ENCODE measurements at places on chromosomes 7 and 10.

GRCh38 chr7:132169730-132170129 lies 406.5 kb downstream of the PLXNA4 start:
- DNase-seq = no peak

- DNase-seq = peak; percentile 78
These were observed 17.6 kb upstream of the IMPDH1 start for GRCh38 chr7:128427289-128427891.

DNA sequence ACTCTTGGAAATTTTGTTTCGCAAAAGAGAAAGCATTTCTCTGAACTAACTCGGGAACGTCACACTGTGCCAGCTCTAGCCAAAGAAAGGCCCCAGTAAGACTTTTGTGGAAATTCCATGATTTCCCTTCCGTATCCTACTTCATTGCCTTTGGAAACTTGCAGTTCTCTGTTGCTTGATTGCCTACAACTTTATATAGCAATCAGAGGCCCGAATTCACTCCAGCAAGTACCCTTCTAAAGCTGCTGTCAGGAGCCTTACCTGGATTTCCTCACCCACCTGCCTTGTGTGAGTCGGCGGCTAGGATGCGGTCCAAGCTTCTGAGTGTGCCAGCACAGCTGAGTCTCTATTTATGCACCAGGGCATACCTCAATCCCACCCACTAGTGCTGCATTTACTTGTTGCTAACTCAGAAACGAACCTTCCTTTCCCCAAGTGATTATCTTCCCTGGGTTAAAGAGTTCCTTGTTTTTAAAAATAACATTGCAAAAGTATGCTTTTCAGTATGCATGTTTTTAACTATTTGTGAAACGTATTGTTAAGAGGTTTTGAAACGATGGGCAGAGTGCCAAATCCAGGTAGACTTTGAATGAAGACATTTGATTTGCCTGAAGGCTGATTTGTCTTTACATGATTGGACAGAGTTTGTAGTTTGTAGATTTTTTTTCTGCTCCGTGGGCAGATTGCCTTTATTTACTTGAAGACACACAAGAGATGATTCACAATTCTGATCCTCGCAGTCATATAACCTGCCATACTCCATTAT lies at the start of gene AGR2:
TSS of gene AGR2 (minus strand) at position 326 of the 766 bp plus-strand sequence. CDS start 3,203 bp downstream, outside the sequence.
- no peak for DNase-seq

DNA sequence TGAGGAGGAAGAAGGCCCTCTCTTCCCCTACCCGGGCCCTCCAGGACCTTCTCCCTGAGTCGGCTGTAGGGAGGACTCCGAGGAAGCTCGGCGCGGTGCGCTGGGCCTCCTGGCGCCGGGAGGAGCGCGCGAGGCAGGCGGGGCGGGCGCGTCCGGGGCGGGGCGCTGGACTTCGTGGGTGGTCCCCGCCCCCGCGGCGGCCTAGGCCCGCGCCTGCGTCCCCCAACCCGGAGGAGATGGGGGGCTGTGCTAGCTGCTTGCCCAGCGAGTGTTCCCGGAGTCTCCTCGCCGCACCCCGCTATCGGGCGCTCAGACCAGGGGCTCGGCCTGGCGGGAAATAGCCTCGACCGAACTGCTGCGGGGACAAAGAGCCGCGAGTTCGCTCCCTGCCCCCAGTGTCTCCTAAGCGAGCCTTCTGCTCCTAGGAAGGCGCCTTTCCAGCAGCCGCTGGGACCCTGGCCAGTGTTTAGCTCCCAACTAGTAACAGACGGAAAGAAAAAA lies 19.2 kb upstream of the SMO start:
- no peak for DNase-seq

GRCh38 chr10:8211631-8212030 lies 157.1 kb downstream of the GATA3 start:
- DNase-seq = no peak

GRCh38 chr7:92133133-92133736 lies 1.0 kb downstream of the CYP51A1 start:
- DNase-seq = no peak

GRCh38 chr10:133385214-133385613 lies 6.2 kb downstream of the PAOX start:
- DNase-seq = no peak

- DNase-seq = no peak
These were observed 8.5 kb upstream of the METTL27 start for GRCh38 chr7:73850781-73851207.

GRCh38 chr7:138328215-138328614 lies 131.8 kb upstream of the TRIM24 start:
- no peak for DNase-seq

DNA sequence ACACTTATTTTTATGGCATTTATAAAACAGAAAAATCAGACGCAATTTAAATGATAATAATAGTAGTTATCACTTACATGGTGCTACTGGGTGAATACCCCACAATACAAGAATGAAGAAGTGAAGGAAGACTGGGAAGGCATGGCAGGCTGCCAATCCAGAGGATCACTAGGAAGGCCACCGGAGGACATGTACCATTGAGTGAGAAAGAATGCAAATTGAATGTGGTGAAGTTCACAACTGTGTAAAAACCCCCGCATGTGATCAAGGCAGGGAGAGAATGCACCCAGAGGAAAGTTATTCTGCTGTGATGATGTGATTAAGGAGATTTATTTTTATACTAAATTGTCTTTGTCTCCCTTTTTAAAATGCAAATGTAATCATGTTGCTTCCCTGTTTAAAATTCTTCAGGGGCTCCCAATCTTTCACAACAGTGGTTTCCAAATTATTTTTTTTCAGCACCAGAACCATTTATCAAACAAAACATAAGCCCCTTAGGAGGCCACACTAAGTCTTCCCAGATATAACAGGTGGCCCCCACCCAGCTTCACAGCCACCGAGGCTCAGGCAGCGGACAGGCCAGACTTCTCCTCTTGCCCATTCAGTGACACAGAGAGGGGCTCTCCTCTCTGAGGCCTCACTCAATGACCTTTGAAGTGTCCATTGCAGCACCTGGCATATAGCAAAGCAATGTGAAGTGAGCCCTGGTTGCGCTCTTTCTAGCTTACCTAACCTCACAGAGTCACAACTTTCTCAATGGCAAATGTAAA lies 59.6 kb downstream of the FRMPD2 start:
- DNase-seq = no peak

DNA sequence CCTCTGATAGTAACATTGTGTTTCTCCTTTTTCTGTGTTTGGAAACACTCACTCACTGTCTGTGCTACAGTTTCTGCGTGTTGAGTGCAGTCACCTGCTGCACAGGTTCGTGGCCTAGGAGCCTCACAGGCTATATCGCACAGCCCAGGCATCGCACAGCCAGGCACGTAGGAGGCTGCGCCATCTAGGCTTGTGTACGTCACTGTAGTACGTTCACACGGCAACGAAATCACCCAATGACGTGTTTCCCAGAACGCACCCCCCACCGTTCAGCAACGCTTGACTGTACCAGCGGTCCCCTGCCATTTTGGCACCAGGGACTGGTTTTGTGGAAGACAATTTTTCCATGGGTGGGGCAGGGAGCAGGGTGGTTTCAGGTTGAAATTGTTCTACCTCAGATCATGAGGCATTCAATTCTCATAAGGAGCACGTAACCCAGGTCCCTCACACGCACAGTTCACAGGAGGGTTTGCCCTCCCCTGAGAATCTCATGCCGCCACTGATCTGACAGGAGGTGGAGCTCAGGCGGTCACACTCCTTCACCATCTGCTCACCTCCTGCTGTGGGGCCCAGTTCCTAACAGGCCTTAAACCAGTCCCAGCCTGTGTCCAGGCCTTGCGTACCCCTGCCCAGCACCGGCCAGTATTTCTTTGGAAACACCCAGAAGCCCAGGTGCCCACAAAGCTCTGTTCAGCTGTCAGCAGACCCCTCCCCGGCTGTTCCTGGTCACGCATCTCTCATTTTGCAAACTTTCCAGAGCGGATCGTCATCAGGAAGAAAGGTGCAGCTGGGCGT lies 23.2 kb upstream of the PRKAR1B start:
- DNase-seq = no peak

GRCh38 chr10:128927497-128928161 lies 539.4 kb upstream of the MGMT start:
- DNase-seq = no peak

DNA sequence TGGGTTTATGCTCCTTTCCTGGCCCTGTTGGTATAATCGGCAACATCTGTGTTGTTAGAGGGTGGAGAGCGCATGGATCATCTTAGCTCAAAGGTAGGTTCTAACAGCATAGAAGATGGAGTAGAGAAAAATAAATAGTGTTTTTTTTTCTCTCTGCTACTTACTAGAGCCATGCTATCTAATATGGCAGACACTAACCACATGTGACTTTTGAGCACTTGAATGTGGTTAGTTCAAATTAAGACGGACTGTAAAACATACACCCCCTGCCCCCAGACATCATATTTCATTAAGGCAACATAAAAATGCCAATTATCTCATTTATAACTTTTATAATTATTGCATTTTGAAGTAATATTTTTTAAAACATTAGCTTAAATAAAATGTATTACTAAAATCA lies 525.1 kb downstream of the KIF20B start:
- no peak for DNase-seq

DNA sequence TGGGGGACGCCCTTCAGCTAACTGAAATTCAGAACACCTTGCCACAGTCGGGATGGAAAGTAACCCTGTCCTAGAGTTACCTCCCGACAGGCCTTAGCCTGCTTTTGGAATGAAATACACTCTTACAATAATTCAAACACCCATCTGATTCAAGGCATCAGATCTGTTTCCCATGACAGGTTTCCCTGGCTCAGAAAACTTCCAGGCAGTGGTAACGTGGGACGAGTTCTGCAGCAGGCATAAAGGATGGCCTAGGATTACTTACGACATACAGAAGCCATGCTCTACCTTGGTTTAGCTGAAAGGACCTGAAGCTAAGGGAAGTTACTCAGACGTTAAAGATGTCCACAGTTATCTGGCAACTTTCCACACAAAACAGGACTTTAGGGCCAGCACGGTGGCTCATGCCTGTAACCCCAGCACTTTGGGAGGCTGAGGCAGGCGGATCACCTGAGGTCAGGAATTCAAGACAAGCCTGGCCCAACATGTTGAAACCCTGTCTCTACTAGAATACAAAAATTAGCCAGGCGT lies 5.0 kb downstream of the PAXIP1 start:
- no peak for DNase-seq

DNA sequence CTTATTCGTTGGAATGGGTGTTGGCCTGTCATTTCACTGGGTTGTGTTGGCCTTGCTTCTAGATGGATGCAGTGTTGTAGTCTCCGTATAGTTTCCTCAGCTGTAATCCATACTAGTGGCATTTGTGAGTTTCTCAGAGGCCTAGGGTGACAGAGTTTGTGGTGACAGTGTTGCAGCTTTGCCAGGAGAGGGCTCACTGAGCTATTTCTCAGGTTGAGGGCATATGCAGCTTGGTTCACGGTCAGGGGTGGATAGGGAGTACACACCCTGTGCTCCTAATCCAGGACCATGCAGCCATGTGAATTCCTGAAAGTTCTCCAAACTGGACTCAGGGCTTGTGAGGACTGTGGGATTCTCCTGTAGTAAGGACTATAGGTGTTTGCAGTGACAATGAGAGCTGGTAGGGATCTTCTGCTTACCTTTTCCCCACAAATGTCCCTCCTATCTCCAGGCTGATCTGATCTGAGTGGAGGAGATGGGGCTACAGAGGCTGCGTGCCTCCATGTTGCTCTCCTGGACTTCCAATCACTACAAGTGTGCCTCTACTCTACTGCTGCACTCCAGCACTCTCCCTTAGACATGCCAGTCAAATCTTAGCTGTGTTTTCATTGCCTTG lies 229.0 kb downstream of the STK31 start:
- peak; percentile 30 for DNase-seq

DNA sequence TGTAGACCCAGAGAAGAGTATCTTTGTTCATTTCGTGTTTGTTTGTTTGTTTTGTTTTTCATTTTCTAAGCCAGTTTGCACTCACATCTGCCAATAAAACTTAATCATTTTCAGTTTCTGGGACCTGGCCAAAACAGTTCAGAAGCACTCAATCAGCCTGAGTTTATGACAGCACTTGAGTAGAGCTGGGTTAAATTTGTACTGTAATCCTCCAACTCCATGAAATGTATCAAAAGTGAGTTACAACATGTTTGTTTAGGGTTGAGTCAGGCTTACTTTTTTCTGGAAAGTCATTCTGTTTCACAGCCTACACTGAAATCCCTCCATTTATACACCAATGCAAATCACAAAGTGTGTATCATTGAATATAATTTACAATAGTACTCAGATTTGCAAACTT lies 91.9 kb downstream of the ZWINT start:
- no peak for DNase-seq

- DNase-seq = peak; percentile 38
These were observed 142.8 kb downstream of the LSM5 start for GRCh38 chr7:32347244-32347828.

GRCh38 chr7:55526770-55527169 lies 45.5 kb downstream of the VOPP1 start:
- peak; percentile 71 for DNase-seq

- no peak for DNase-seq
These were observed 35.5 kb downstream of the FKBP6 start for GRCh38 chr7:73363225-73364005.

DNA sequence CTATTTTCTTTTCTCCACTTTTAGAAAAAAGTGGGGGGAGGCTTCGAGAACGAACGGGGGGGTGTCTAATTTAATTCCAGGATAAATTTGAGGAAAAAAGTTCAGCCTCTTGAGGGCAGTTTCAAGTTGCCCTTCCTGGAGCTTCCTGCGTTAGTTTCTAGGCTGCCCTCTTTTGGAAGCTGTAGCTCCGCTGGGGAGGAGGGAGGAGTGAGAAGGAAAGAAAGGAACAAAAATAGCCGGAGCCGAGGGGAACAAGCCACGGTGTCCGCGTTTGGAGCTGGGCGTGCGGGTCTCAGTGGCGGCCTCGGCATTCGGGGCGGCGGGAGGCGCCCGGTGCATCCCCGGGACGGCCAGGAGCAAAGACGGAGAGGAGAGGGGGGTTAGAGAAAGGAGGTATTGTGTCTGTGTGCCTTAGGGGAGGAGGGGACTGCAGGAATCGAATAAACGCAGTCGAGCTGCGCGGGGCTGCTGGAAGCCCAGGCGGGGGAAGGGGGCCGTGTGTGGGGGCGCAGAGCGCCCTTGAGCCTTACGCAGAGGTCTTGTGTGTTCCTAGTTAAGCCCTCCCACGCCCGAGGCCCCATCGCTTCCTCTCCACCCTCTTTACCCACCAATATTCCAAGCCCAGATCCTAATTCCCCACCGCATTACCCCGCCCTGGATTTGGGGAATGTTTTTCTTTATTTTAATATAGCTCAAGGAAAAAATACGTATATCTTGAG lies 2.0 kb upstream of the TNRC18 start:
- peak; percentile 88 for DNase-seq

GRCh38 chr10:69486922-69487730 lies 35.9 kb downstream of the TSPAN15 start:
- no peak for DNase-seq
